ENCODE measurements at places on chromosomes 6 and 20.

DNA sequence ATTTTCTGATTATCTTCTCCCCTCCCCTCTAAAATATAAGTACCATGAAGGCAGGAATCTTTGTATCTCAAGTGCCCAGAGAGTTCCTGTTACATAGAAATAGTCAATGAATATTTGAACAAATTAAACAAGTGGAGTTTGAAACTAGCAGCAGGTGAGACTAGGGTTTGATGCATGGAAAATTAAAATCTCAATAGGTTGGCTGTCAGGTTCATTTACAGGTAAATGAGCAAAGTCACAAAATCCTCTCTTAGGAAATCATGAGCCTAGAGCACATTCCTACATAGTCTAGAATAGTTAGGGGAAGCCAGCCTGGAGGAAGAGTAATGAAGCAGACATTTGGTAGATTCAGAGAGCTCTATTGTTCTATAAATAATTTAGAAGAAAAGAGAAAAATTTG, 140.4 kb downstream of the HS3ST5 start:
- DNase-seq = no peak

- no peak for DNase-seq
These were observed 34.3 kb downstream of the LRRC1 start for GRCh38 chr6:53828966-53829697.

DNA sequence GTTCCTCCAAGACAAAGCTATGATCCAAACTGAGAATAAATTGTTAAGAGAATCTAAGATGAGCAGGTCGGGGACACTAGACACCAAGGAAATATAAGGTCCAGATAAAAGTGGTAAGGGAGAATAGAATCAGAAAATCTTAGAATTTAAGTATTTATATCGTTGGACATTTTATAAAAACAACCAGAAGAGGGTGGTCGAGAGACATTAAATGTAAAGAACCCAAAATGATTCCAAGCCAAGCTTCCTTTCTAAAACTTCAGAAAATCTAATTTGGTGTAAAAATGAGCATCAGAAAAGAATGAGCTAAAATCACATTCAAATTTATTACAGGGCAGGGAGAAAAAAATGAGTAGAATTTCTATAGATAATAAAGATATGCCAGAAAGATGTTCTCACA, 97.8 kb upstream of the OGFRL1 start:
- no peak for DNase-seq

- no peak for DNase-seq
These were observed 177.1 kb downstream of the ALDH8A1 start for GRCh38 chr6:134772671-134773360.

- DNase-seq = no peak
These were observed 85.6 kb upstream of the PTPRK start for GRCh38 chr6:128605961-128606360.

DNA sequence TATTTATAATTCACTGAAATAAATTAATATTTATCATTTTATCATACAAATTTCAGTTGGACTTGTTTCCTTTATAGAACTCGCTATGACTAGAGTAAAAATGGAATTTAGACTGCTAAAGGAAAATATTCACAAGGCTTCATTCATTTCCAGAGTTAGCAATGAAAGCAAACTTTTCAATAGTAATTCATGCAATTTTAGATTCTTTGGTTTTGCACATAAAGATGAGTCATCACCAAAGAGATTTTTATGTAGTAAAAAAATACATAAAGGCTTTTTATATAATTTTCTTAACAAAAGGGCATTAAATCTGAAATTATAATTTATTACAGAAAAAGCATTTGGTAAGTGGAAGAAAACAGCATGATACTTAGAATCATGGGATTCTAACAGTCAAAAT, 37.2 kb upstream of the STXBP5 start:
- no peak for DNase-seq

DNA sequence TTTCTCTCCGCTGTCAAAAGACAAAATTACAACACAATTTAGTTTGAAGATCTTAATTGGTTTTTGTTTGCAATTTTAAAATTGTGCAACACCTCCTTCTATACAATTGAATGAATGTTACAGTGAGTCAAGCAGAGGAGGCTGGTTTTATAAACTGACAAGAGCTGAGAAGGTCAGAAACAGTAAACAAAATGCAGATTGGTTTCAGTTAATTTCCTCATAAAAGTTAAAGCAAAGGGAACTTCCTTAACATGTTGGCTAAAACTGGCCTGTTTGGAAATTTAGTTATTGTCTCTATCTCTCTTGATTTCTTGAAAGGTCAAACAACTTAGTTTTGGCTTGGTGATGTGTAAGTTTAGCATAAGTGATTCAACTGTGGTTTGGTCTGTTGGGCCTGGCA, 22.2 kb downstream of the KHDC1L start:
- no peak for DNase-seq

DNA sequence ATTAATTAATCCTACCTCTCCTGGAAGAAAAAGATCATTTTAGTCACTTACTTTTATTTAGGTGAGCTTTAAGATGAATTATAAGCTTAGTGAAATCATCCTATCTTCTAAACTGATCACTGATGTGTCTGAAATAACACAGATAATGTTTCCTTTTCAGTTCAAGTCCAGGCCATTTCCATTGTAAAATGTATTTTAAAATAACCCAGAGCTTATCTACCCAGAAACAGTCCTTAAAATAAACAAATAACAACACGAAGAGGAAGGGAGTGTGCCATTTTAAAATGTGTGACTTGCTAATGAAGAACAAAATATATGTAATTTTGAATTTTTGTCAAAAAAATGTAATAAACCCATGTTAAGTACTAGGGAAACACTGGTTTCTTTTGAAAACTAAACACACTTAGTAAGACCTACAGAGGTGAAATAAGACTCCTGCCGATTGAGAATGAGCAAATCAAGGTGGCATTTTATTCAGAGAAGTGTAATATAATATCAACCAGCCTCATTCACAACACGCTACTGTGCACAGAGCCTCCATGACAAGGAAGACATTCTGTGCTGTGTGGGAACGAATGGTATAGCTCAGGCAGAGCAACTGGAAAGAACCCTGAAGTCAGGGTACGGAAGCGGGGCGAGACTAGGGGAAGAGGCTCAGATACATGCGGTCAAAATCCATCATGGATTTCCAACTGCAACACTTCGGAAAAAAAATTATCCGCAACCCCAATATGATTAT, 7.7 kb downstream of the LRP11 start:
- DNase-seq = no peak

- no peak for DNase-seq
These were observed 69.2 kb downstream of the TFAP2C start for GRCh38 chr20:56698297-56698696.

DNA sequence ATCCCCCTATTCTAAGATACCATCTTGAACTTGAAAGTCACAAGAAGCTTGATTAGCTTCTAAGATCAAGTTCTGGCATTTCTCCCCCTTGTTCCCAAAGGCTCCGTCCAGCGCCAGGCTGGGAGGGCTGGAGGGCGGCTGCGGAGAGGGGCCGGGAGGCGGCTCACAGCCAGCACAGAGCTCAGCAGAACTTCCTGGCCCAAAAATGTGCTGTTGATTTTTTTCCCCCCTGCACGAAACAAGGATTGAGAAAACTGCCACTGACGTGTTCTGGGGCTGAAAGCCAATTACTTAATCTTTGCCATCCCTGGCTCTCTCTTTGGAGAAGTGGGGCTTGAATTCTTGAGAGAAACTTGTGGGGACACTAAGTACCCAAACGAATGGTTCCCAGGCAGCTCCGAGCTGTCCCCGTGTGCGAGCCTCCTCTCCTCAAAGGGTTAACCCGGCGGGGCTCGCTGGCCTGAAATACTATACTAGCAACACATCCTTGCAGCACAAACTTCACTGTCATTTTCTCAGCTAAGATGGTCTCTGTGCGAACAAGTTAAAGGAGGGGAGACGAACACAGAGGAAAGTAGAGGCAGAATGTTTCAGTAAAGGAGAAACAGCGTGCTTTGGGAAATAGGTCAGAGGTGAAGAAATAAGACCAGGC, 452 bp downstream of the TRAF3IP2 start:
- no peak for DNase-seq

DNA sequence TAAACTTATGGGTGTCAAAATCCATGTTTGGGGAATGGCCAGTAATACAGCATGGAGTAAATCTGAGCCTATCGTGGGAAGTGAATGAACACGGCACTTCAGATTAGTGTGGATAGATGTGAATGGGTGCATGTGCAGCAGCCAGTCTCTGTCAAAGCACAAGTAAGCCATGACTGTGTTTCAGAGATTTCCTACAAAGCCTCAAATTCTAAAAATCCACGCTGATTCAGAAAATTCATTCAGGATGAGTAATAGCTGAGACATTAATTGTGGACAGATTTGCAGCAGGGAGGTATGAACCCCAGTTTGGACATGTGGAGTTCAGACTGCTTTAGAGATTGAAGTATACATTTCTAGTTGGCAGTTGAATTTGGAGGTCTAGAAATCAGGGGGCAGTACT, 115.1 kb downstream of the QKI start:
- DNase-seq = no peak

DNA sequence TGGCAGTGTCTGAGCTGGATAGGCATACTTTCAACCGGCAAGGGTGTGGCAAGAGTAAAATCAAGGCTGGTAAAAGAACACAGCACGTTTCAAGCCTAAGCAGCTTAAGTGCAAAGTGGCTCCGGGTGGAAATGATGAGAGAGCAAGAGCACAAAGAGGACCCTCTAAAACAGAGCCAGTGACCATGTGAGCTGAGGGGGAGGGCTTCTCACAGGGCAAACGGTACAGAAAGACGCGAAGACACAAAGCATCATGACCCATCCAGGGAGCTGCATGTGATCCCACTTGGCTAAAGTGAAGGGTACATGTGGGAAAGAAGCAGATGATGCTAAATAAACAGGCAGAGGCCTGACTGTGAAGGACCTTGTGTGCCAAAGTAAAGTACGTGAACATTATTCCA, 25.7 kb downstream of the FKBP5 start:
- no peak for DNase-seq

DNA sequence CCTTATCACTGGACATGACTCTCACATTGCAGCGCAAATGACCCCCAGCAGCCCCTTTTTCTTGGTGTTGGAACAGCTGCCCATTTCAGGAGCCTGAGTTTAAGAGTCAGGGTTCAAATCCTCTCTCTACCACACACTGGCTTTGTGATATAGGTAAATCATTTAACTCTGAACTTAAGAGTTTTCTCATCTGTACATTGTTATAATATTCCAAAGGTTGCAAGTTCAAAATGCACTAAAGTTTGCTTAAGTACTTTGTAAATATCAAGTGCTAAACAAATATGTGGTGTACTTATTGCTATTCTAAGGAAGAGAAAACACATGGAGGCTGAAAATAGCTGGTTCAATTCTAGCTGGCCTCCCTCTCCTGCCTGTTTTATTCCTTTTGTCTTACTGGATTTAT, 39.3 kb upstream of the PBOV1 start:
- DNase-seq = no peak

GRCh38 chr6:87830907-87831306, 128.9 kb upstream of the AKIRIN2 start:
- no peak for DNase-seq

DNA sequence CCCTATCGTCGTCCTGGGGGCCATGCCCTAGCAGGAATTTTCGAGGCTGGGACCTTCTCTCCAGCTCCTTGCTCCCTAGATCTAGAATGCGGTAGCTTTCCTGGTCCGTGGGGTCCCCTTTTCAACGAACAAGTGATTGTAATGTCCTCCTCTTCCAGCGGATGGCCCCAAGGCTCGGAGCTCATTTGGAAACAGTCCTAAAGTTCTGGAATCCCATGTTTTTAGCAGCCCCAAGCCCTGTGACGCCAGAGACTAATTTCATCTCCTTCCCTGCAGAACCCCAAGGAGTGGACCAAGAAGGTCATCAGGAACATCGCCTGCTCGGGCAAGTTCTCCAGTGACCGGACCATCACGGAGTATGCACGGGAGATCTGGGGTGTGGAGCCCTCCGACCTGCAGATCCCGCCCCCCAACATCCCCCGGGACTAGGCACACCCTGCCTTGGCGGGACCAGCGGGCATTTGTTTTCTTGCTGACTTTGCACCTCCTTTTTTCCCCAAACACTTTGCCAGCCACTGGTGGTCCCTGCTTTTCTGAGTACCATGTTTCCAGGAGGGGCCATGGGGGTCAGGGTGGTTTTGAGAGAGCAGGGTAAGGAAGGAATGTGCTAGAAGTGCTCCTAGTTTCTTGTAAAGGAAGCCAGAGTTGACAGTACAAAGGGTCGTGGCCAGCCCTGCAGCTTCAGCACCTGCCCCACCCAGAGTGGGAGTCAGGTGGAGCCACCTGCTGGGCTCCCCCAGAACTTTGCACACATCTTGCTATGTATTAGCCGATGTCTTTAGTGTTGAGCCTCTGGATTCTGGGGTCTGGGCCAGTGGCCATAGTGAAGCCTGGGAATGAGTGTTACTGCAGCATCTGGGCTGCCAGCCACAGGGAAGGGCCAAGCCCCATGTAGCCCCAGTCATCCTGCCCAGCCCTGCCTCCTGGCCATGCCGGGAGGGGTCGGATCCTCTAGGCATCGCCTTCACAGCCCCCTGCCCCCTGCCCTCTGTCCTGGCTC, 48.5 kb downstream of the PYGB start:
- DNase-seq = no peak

DNA sequence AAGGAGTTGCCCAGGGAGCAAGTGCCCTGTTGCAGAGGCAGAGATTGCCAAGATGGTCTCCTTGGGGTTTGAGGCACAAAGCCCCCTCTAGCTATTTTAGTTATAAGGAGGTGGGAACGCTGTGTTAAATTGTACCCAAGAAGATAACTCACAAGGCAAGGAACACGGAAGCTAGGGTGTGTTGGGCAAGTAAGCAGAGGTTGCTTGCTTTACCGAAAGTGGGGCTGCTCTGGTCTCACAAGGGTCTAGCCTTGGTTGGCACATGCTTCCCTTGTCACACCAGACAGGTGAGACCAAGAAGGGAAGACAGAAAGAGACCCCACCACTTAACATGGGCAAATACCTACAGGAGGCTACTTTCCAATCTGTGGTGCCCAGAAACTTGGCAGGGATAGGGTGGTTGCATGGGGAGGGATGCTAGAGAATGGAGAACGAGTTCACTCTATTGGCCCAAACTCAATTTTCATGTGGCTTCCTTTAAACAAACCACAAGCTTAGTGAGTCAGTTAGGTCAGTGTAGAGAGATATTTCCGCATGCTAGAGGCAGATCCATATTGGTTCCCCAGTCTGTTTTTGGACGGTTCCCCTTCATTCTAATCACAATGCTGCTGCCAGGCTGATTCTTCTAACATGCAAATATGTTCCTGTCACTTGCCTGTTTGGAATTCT, 42.4 kb downstream of the PLAGL1 start:
- DNase-seq = no peak

GRCh38 chr6:15088904-15089568, 156.8 kb upstream of the JARID2 start:
- DNase-seq = no peak

GRCh38 chr6:114096561-114097172, 125.7 kb upstream of the HDAC2 start:
- DNase-seq = no peak

Measured in activated CD8-positive, alpha-beta memory T cell treated with anti-CD3 and anti-CD28 coated beads for 1 hour (primary cell).